ENCODE measurements at places on chromosomes 4 and X.

DNA sequence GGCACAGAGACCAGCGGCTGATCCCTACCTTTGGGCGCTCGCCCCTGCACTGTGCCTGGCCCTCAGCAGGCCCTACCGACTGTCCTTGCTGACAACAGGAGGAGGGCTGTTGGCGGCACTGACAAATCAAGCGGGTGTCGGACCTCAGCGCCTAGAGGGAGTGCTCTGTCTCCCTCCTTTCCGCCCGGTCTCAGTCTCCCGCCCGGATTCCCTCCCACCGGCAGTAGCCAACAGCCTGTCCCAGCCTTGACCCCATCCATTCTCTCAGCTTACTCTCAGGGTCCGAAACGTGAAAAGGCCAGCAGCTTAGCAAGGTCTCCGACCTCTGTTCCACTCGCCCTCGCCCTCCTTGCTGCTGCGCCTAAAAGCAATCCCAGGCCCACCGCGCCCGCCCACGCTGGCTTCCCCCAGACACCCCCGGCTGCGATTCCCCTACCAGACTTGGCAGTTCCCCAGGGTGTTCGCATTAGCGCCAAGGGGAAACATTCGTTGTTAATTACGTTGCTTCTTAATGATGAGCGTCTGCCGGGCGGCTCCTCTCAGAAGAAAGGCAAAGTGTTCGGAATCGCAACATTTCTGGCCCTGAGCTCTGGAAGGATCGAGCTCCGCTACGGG is 96.2 kb downstream of the SOWAHB start:
- DNase-seq, result no peak

DNA sequence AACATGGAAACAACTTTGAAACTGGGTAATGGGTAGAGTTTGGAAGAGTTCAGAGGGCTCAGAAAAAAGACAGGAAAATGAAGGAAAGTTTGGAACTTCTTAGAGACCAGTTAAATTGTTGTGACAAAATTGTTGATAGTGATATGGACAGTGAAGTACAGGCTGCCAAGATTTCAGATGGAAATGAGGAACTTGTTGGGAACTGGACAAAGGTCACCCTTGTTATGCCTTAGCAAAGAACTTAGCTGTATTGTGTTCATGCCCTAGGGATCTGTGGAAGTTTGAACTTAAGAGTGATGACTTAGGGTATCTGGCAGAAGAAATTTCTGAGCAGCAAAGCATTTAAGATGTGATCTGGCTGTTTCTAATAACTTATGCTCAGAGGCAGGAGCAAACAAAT is 5.1 kb upstream of the ARL13A start:
- no peak for DNase-seq

DNA sequence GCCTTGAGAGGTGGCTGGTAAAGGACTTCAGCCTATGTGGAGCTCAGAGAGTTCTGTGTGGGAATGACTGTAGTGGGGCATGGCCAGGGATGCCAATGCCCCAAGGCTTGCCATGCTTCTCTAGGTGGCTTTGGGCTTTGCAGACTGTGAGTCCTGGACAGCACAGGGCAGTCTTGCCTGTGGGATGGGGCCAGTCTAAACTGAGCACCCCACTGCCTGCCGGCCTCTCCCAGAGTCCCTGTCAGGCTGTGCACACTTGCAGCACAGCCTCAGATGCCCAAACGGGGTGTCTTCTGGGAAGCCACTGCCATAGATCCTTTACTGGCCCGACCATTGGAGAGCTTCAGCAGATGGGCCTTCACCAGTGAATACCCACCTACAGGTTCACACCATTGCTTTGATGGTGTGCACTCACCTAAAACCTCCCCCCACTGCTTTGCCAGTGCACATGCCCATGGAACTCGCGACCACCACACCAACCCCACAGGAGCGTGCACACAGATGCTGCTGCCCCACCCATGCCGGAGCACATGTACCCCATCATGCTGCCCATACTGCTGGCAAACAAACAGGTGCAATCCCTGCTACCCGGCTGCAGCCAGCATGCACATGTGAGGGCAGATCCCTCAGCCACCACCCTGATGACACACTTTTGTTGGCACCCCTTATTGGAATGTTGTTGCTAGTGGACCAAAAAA is 97.3 kb upstream of the CNKSR2 start:
- DNase-seq, result no peak

GRCh38 chr4:76373919-76374552 is 46.9 kb downstream of the CCDC158 start:
- no peak for DNase-seq

GRCh38 chr4:145183023-145183422 is 2.6 kb upstream of the OTUD4 start:
- no peak for DNase-seq

Data from stimulated activated CD8-positive, alpha-beta memory T cell treated with anti-CD3 and anti-CD28 coated beads, Interleukin-15, amount 100 ng/mL, for 1 hour (primary cell).